Activated CD4-positive, alpha-beta memory T cell treated with anti-CD3 and anti-CD28 coated beads for 36 hours (primary cell): ENCODE measurements at places on chromosomes 6 and 20.

DNA sequence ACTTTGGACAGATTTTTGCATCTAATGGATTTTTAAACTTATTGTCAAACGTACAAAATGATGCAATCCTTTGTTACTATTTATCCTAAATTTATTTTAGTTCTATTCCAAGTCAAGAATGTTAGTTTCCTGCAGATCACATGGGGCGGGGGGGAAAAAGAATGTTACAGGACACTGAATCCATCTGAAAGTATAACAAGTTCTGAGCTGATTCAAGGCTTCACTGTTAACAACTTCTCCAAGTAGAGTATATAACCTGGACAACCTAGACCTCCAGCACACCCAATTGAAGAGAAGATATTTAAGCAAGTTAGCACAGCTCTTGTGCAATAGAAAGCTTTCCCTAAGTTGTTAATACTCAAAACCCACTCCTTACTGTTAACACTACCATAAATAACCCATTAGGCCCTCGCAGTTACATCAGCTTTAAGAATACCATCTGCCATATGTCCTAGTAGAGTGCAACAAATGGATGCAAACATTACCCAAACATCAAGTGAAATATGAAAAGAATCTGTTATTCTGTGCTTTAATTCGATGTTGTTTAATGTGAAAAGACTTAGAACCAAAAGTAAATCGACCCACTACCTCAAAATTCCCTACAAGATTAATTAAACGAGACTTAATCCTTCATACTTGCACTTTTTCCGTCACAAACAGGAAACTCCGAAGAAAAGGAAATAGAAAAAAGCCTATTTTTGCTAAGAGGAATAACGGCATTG is 1.3 kb downstream of the SEC63 start:
- DNase-seq = no peak

DNA sequence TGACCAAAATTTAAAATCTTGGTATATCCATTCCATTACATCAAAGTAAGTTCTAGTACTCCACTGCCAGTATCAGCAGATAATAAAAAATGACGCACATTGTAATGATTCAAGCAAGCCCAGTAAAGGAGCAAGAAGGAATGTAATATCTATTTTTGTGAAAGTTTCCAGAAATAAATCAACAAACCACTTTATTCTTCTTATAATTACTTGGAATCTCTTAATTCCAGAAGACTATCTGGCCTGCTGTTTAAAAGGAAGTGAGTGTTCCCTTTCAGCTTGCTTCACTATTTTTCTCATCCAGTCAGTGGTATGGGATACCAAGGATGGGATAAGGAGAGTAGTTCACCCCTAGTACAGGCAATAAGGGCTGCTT is 42.2 kb upstream of the DSE start:
- DNase-seq = no peak

- no peak for DNase-seq
Observed at GRCh38 chr20:63347081-63347741, 13.9 kb downstream of the CHRNA4 start.

- no peak for DNase-seq
Observed at GRCh38 chr6:48835421-48835958, 627.6 kb downstream of the MMUT start.

DNA sequence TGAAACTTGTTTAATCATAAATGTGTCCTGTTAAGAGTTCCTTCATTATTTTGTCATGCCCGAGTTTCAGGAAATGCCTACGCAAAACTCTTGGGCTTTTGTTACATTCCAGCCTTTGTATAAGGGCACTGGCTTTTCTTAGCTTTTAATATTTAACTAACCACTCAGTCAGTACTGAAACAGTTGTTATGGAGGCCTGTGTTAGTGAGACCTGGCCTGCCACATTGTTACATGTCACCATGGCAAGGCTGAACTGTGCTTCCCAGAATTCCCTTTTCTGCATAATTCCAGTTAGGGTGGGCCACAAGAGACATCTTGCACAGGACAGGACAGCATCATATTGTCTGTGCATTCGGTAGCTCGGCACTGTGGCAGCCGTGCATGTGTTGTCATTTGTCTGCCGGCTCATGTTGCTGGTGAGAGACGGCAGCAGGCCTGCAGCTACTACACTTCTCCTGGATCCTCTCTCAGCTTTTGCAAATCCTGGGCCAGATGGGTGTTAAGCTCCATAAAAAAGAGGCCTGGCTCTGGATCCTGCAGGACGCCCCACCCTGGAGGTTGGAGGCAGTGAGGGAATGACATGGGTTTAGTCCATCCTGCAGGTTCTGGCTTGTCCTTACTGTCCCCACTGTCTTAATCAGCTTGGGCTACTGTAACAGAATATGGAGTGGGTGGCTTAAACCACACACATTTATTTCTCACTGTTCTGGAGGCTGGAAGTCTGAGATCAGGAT is 128.8 kb upstream of the DTNBP1 start:
- no peak for DNase-seq

DNA sequence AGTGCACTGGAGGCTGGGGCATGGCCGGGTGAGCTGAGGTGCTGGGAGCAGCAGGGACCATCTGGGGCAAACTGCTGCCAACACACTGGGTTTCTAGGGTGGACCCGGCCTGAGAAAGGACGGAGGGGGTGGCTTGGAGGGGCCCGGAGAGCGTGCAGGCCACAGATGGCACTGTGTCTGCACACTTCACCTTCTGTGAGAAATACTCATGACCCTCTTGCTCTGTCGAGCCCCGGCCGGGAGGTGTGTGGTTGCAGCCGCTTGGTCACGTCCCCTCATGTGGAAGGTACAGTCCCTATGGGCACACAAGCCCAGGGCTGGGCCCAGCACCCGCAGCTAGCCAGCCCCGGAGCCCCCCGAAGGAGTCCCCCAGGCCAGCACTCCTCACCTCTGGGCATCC is 59.7 kb downstream of the RBM38 start:
- DNase-seq = no peak

DNA sequence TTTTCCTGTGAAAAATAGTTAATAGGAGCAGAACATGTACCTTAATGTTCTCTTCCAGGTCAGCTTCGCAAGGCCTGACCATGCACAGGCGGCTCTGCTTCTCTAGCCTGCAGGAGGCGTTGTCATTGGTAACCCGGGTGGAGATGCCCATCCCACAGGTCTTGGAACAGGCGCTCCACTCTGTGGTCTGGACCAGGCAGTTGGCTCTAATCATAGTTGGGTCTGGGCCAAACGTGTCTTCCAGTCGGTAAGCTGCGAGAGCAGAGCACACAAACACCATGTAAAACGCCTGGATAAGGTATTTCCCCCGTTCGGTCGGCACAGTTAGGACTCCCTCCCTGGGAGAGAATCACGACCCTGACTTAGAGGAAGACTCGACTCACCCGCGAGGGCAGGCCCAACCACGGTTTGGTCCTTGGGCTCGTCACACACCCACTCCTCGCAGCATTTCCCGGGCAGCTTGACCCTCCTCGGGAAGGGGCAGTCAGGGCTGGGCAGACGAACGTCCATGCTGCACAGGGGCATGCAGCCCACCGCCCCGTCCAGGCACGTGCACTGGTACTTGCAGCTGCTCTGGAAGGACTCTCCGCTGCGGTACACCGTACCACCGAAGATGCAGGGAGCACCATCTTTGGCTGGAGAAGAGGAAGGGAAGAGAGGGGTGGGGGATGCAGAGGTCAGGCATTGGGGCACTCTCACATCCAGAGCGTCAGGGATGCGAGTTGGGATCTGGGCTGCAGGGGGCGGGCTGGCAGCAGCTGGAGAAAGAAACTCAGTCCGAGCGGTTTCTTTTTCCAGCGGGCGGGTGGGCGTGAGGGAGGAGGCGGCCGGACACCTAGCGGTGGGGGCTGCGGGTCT is 1.0 kb downstream of the CCN2 start:
- peak; percentile 36 for DNase-seq

DNA sequence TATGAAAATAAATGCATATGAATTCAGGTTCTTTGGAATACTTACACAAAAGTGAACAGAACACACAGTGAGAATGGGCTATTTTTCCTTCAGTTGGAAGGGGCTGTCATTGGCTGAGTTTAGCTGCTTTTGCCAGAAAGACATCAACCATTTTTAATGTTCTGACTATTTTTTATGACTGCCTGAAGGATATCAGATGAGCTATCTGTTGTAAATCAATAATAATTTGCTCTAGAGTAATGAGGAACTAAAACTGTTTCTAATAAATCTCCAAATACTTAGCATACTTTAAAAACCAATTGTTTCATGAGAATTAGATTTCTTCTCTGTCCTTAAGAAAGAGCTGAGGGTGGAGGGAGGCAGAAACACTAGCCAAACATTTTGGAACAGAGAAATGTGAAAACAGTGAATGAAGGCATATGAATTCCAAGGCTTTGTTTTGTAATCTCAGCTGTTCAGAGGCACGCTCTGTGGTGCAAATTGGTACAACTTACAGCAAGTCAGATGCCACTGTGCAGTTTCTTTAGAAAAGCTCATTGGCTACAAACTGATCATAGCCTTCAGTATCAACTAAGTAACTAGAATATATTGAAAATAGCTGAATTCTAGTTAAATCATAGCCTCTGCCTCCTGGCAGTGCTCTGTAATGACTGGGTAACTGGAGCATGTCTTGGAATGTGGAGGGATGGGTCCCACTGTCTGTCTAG is 228.9 kb upstream of the JAG1 start:
- DNase-seq = no peak

DNA sequence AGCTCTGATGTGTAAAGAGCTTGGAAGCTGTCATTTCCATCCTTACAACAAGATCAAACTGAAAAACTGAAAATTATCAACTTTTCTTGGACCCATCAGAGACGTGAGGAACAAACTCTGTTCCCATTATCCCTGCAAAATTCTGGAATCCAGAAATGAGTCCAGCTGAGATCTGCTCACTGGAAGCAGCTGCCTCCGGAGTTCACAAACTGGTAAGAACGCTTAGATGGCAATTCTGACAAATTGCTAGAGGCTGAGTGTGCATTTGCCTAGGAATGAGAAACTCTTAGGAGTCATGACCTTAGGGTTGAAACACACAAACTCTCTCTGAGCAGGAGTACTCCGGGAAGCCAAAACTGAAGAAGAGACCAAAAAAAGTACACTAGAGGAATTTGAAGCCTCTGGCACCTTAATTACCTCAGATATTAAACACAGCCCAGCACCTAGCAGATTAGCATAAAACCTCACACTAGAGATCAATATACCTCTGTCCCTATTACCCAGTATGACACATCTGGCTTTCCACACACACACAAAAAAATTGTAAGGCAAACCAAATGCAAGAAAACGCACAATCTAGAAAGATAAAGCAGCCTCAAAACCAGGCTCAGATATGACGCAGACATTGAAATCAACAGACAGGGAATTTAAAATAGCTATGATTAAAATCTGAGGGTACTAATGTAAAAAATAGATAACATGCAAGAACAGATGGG is 233.5 kb upstream of the SGK1 start:
- no peak for DNase-seq

- no peak for DNase-seq
Observed at GRCh38 chr20:3223994-3224680, 14.8 kb downstream of the ITPA start.

- no peak for DNase-seq
Observed at GRCh38 chr6:74439123-74439811, 743.3 kb downstream of the CD109 start.

- DNase-seq = no peak
Observed at GRCh38 chr20:60565083-60565482, 606.9 kb downstream of the CDH26 start.

GRCh38 chr6:135935941-135936601 is 84.6 kb downstream of the PDE7B start:
- no peak for DNase-seq

GRCh38 chr6:15513801-15514711 is 148.8 kb downstream of the DTNBP1 start:
- no peak for DNase-seq

GRCh38 chr6:127518710-127519468 is at the start of gene MTCL3:
Gene MTCL3, minus strand, starts transcription at chr6:127519335.
- peak; percentile 71 for DNase-seq

- DNase-seq = no peak
Observed at GRCh38 chr20:931401-931800, 15.3 kb upstream of the ANGPT4 start.

DNA sequence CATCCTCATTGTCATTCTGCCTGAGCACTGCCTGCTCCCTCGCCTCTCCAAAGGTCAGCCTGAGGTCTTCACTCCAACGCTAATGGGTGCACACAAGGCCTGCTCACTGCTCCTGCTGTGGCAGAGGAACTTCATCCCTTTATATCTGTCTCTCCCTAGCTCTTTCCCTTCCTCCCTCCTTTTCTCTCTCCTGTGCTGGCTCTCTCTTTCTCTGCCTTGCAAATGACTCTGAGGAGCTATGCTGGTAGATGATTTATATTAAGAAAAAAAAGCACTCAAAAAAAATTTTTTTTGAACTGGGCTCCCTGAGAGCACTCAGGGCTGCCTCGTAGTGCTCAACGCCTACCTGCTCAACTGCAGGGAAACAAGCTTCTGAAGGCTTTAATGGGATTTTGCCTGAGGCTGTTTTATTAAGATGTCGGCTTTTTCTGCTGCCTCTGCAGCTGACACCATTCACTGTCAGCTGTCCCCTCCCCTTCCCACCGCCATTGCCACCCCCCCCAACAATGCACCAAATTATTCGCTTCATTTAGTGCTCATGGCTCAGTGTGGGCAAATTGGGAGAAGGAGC is 137.7 kb upstream of the DEFB112 start:
- DNase-seq = no peak

DNA sequence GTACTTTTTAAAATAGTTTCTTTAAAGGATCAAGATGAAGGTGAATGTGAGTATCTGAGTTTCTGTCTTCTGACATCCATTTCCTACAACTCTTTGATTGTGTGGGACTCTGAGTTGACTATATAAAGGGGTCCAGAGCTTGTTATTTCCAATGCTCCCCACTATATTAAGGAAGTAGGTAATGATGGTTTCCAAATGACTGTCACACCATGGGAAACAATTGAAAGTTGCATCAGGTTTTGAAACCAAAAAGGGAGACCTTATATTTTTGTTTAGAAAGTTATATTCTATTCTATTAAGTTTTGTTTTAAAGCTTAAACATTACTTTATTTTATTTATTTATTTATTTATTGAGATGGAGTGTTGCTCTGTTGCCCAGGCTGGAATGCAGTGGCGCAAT is 11.2 kb downstream of the CASS4 start:
- no peak for DNase-seq

DNA sequence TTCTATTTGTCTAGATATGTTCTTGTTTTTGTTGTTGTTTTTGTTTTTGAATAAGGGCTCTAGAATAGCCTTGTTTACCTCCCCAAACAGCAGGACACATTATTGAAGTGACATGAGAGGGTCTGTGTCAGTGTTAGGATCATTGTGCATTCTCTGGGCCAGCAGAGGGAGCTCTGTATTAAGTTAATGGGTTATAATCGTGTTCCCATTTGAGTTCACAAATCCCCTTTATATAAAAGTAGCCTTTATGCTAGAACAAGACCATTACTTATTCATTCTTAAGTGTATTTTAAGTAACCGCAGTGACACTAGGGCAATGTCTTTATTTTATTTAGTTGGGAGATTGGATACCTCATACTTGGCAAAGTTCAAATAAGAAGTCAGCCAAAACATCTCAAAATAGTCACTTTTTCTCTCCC is 44.8 kb downstream of the STK4 start:
- DNase-seq = peak; percentile 55

GRCh38 chr6:41002168-41002567 is 36.9 kb downstream of the UNC5CL start:
- DNase-seq = no peak
